ENCODE measurements at places on chromosomes 2 and 18. TPM values are rescaled to one million over a fixed set of nuclear protein-coding genes. Genes with fewer than 3 reads are reported as not detected.

Gene SCN2A
- total RNA-seq = not detected

Gene ALPP
- not detected for total RNA-seq

DNA sequence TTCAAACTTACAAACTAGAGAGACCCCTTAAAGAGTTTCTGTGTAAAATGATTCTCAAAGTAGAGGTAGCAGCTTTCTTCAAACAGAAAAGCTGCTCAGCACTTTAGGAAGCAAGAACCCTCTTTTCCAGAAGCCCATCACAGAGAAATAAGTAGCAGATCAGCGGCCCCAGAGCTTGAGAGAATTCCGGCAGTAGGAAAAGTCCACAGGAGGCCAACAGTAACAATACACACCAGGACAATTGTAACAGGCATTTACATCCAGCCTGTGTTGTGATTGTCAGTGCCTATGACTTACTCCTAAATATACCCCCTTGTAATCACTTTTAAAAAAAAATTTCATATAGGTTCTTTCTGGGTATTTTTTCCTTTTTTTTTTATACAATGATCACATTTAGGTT, 161.4 kb upstream of the ACVR2A start:
- DNase-seq = no peak

DNA sequence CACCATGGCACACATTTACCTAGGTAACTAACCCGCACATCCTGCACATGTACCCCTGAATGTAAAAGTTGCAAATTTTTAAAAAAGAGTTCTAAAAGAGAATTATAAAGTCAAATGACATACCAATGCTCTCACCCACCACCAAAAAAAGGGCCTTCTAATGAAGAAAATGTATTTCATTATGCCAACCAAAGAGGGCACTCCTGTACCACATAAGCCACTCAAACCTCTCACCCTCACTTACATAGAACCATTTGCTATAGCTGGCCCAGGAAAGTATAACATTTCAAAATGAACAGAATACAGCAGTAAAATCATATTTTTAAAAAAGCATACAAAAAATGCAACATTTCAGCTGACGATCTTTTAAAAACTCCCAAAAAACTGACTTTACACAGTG, 241.5 kb upstream of the PKDCC start:
- no peak for DNase-seq

- DNase-seq = no peak
These were observed 102.2 kb downstream of the PDE1A start for GRCh38 chr2:182324665-182325064.

GRCh38 chr2:121200011-121200347, 85.0 kb downstream of the TFCP2L1 start:
- no peak for DNase-seq

- DNase-seq = no peak
These were observed 3.0 kb downstream of the SIX2 start for GRCh38 chr2:45006041-45006941.

GRCh38 chr2:238433300-238433915, 6.7 kb downstream of the ASB1 start:
- no peak for DNase-seq

- DNase-seq = no peak
These were observed 310.7 kb downstream of the CLIP4 start for GRCh38 chr2:29425866-29426265.

Measured in GM12878 (cell line).